Activated CD8-positive, alpha-beta memory T cell treated with anti-CD3 and anti-CD28 coated beads for 4 hours (primary cell): ENCODE measurements at places on chromosomes 4 and X.

DNA sequence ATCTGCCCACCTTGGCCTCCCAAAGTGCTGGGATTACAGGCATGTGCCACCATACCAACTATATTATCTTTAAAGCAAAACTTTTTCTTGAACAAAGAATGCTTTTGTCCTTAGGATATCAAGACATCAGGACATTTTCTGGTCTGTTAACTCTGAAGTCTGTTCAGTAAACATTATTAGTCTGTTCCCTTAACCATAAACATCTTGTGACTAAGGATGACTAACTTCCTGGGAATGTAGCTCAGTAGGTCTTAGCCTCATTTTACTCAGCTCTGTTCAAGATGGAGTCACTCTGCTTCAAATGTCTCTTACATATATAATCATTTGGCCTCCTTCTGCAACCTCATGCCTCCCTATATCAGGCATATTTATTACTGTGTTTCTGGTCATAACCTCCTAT is 122.9 kb downstream of the UBE2NL start:
- no peak for DNase-seq

- DNase-seq: no peak
Measured at GRCh38 chrX:19344661-19345060, 934 bp downstream of the PDHA1 start.

DNA sequence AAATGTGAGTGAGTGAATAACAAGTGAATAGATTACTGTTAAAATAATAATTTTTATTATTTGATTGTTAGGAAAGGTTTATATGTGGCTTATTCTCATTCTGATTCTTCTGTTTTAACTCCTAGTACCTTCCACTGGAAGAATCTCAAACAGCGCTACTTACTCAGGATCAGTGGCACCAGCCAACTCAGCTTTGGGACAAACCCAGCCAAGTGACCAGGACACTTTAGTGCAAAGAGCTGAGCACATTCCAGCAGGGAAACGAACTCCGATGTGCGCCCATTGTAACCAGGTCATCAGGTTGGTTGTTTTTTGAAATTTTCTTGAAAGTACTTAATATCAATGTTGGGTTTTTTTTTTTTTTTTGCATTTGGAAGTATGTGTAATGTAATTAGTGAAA is 117.6 kb upstream of the BMPR1B start:
- no peak for DNase-seq

GRCh38 chr4:6502147-6502546 is 29.7 kb upstream of the PPP2R2C start:
- no peak for DNase-seq

GRCh38 chr4:95546866-95547714 is 1.7 kb downstream of the UNC5C start:
- no peak for DNase-seq

DNA sequence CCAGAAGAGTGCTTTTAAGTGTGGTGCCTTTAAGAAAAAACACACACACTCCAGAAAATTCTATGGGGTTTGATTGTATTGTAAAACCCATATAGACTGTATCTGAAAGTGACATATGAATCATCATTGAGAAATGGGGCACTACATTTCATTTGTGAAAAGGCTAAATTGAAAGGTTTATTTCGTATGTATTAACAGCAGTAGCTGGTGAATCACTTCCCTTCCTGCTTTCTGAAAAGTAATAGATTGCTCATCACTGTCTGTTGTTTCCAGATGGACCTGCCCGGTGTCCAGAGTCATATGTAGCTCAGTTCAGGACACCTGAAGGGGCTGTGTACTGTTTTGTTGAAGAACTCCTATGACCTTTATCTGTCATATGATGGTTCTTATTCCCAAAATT is 28.1 kb upstream of the HPRT1 start:
- no peak for DNase-seq
